ENCODE measurements at places on chromosomes 2 and 18. TPM values are rescaled to one million over a fixed set of nuclear protein-coding genes. Genes with fewer than 3 reads are reported as not detected.

The TEX44 gene
- not detected for total RNA-seq

The AQP12A gene
- total RNA-seq, result not detected

The CPO gene
- not detected for total RNA-seq

The ZSWIM2 gene
- total RNA-seq, result not detected

The ABCG5 gene
- total RNA-seq, result not detected

The DCDC2C gene
- total RNA-seq, result not detected

The CIDEA gene
- total RNA-seq, result 5.5 TPM

The OTOS gene
- total RNA-seq, result not detected

The ITPRIPL1 gene
- total RNA-seq, result 2.3 TPM

The ANKRD36C gene
- total RNA-seq, result 5.1 TPM

The AFF3 gene
- not detected for total RNA-seq

Measured in nasal cavity respiratory epithelium epithelial cell of viscerocranial mucosa (primary cell).